ENCODE measurements at places on chromosomes 12 and 14. TPM values are rescaled to one million over a fixed set of nuclear protein-coding genes. Genes with fewer than 3 reads are reported as not detected.

OLR1 gene
- 8.4 TPM for total RNA-seq

RPS6KL1 gene
- 12.6 TPM for total RNA-seq

CTSG gene
- 3.6 TPM for total RNA-seq

RFX4 gene
- not detected for total RNA-seq

MMP19 gene
- total RNA-seq: 144 TPM

LRRK2 gene
- total RNA-seq: 42.0 TPM

DNA sequence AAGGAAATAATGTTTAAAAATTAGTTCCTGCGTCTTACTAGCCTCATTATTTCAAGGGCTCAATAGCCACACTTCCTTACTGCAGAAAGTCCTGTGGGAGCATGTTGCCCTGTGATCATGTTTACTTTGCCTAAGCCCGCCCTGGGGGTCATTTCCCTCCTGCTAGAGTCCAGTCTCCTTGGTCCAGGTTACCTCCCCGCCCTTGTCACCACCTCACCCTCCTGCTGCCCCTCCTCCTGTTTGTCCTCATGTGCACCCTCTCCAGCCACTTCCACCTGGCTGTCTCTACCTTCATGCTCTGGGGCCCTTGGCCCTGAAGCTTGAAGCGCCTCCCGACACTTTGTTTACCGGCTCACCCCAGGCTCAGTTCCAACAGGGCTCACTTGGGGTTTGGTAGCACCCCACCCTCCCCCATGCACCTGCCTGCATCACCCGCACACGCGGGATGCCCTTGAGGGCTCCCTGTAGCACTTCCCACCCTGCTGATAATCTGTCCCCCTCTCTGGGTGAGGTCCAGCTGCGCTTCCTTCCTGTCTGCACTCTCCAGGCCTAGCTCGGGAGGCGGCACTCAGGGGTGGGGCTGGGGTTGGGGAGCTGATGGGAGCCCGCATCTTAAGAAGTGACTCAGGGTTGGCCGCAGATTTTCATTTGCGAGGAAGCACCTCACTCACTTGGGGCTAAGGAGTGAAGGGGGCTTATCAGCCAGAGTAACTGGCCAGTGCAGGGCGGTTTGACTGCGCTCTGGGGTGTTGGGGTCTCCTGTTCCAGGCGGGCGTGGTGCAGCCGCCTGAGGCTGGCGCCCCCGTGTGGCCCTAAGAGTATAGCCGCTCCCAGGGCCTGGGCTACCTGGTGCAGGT lies 40.1 kb downstream of the SMIM41 start:
- no peaks in the 10 kb centered on the region for H3K36me3 ChIP-seq
- H3K27me3 ChIP-seq: peaks cover 2% of the 10 kb centered on the region
- H3K4me1 ChIP-seq: no peaks in the 10 kb centered on the region
- H3K4me3 ChIP-seq: no peak overlapping the region

DNA sequence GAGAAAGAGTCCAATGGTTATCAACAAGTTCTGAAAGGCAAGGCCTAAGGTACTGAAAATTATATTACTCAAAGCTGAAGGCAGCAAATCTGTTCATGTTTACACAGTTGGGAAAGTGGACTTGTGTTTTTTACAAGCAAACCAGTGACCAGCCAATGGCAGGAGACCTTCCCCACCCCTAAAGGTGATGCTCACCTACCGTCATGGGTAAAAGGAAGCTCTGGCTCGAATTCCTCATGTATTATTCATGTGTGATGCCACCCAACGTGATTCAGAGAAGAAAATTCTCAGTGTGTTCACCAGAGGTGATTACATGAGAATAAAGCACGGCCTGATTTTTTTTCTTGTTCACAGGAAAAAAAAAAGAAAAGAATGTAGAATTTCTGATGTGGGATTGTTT lies 1161.2 kb upstream of the SEL1L start:
- H3K4me3 ChIP-seq: no peak overlapping the region
- H3K4me1 ChIP-seq: no peaks in the 10 kb centered on the region
- H3K27me3 ChIP-seq: no peaks in the 10 kb centered on the region
- H3K27ac ChIP-seq: no peak overlapping the region
- DNase-seq: no peak
- H3K36me3 ChIP-seq: no peaks in the 10 kb centered on the region

DNA sequence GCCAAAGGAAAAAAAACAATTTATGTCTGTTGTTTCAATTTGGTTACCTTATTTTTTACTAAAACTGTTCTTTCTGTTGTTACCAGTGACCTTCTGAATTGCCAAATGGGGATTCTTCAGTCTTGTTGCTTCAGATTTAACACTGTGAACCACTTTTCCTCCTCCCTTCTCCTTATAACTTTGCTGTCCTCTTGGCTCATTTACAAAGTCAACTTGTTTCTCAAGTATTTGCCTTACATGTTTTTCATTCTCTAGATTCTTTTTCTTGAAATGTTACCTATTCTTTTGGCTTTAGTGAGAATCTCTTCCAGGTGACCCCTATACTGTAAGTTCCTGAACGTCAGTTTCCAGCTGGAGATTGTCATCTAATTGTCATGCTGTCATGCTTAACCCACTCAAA lies 19.4 kb downstream of the FUT8 start:
- H3K27ac ChIP-seq: no peak overlapping the region
- H3K36me3 ChIP-seq: no peaks in the 10 kb centered on the region
- no peaks in the 10 kb centered on the region for H3K27me3 ChIP-seq
- H3K4me1 ChIP-seq: peaks cover 2% of the 10 kb centered on the region
- no peak for DNase-seq

DNA sequence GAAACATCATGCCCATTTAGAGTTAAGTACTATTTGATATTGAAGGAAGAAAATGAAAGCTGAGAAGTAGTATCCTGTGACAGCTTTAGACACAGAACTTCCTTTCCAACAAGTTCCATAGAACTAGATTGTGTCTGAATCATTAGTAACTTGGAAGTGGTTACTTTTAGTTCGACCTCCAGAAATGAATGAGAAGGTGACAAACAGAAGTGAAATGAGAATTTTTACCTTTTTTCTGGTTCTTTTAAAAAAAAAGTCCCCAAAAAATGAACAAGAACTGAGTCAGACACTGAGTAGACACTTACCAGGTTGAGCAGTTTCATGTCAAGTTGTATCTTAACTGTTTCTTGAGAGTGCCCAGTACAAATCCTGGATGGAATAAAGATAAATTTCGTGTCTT lies 3.0 kb downstream of the ATP6V0A2 start:
- DNase-seq: no peak
- no peaks in the 10 kb centered on the region for H3K36me3 ChIP-seq
- no peak overlapping the region for H3K4me3 ChIP-seq
- no peak overlapping the region for H3K27ac ChIP-seq
- H3K27me3 ChIP-seq: no peaks in the 10 kb centered on the region

- H3K4me1 ChIP-seq: no peaks in the 10 kb centered on the region
- no peaks in the 10 kb centered on the region for H3K36me3 ChIP-seq
- no peak overlapping the region for H3K4me3 ChIP-seq
- H3K27ac ChIP-seq: no peak overlapping the region
- DNase-seq: no peak
Measured at GRCh38 chr14:45649051-45649450, 396.0 kb upstream of the MIS18BP1 start.

DNA sequence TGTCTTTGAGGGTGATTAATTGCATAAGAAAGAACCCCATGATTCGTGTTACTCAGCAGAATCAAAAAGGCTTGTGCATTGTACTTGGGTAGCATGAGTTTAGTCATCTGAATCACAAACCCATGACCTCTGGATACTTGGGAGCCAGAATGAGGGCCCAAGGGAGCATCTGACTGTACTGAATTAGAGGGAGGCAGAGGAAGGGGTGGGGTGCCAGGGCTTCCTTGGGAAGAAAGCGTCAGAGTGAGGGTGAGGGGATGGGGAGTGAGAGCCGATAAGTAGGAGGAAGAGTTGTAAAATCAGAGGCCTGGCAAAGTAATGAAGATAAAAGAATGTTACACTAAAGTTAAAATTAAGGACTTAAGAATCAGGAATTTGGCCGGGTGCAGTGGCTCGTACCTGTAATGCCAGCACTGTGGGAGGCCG lies 29.8 kb downstream of the GPRC5D start:
- no peaks in the 10 kb centered on the region for H3K27me3 ChIP-seq
- H3K4me3 ChIP-seq: no peak overlapping the region
- no peak for DNase-seq
- no peaks in the 10 kb centered on the region for H3K4me1 ChIP-seq
- no peak overlapping the region for H3K27ac ChIP-seq
- H3K36me3 ChIP-seq: no peaks in the 10 kb centered on the region

DNA sequence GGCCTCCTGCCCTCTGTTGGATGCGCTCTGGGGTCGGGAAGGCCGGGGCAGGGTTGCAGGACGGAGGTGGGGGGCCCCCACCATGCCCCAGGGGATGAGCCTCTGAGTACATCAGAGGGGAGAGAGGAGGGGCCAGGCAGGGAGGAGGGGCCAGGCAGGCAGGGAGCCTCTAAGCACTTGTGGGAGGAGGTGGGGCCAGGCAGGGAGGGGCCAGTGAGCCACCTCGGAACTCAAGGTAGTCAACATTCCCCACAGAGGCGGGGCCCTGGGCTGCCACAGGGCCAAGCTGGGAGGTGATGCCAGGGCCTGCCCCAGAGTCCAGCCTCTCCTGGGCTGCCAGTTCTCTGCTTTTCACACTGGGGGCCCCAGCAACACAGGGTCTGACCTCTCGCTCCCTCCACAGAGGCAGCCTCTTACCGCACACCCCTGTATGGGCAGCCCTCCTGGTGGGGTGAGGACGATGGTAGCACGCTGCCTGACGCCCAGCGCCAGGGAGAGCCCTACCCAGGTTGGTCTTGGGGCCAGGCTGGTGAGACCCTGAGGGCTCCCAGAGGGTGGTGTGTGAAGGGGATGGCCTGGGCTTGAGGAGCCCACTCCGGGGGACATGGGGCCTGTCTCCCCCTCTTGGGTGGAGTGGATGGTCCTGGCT lies 17.4 kb downstream of the CEP170B start:
- no peaks in the 10 kb centered on the region for H3K4me1 ChIP-seq
- H3K4me3 ChIP-seq: no peak overlapping the region
- no peak overlapping the region for H3K27ac ChIP-seq
- H3K27me3 ChIP-seq: no peaks in the 10 kb centered on the region
- H3K36me3 ChIP-seq: peaks cover 16% of the 10 kb centered on the region
- peak; percentile 38 for DNase-seq

- no peak for DNase-seq
- no peaks in the 10 kb centered on the region for H3K36me3 ChIP-seq
- no peak overlapping the region for H3K27ac ChIP-seq
- no peaks in the 10 kb centered on the region for H3K27me3 ChIP-seq
Measured at GRCh38 chr14:77190977-77191376, 9.4 kb downstream of the TMEM63C start.

GRCh38 chr14:59342516-59343484 lies 122.4 kb downstream of the GPR135 start:
- no peaks in the 10 kb centered on the region for H3K36me3 ChIP-seq
- no peaks in the 10 kb centered on the region for H3K27me3 ChIP-seq
- no peak overlapping the region for H3K27ac ChIP-seq
- peaks cover 20% of the 10 kb centered on the region for H3K4me1 ChIP-seq
- DNase-seq: no peak
- H3K4me3 ChIP-seq: no peak overlapping the region

- no peaks in the 10 kb centered on the region for H3K36me3 ChIP-seq
- no peak overlapping the region for H3K27ac ChIP-seq
- peak; percentile 71 for DNase-seq
- no peaks in the 10 kb centered on the region for H3K27me3 ChIP-seq
- no peak overlapping the region for H3K4me3 ChIP-seq
- no peaks in the 10 kb centered on the region for H3K4me1 ChIP-seq
Measured at GRCh38 chr12:12837025-12837812, 24.1 kb downstream of the DDX47 start.

- no peak overlapping the region for H3K27ac ChIP-seq
- no peak overlapping the region for H3K4me3 ChIP-seq
- no peaks in the 10 kb centered on the region for H3K36me3 ChIP-seq
- H3K27me3 ChIP-seq: no peaks in the 10 kb centered on the region
Measured at GRCh38 chr14:78227248-78228077, 57.3 kb downstream of the NRXN3 start.

- no peaks in the 10 kb centered on the region for H3K4me1 ChIP-seq
- DNase-seq: no peak
- no peaks in the 10 kb centered on the region for H3K27me3 ChIP-seq
- peaks cover 26% of the 10 kb centered on the region for H3K36me3 ChIP-seq
- no peak overlapping the region for H3K4me3 ChIP-seq
- H3K27ac ChIP-seq: no peak overlapping the region
Measured at GRCh38 chr12:4663971-4664505, 15.1 kb downstream of the NDUFA9 start.

DNA sequence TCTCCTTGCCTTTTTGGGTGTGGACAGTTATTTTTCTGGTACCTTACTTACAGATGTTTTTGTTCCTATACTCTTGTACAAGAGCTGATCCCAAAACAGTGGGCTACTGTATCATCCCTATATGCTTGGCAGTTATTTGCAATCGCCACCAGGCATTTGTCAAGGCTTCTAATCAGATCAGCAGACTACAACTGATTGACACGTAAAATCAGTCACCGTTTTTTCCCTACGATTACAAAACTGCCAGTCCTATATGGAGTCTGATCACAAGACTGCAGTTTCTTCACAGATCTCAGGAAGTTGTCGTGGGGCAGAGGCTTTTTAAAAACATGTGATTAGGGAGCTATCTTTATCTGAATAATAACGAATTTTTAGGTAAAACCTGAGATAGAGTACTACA lies 1.3 kb downstream of the LYSET start:
- no peak overlapping the region for H3K4me3 ChIP-seq
- no peak for DNase-seq
- H3K36me3 ChIP-seq: no peaks in the 10 kb centered on the region
- no peaks in the 10 kb centered on the region for H3K27me3 ChIP-seq

- no peaks in the 10 kb centered on the region for H3K27me3 ChIP-seq
- H3K36me3 ChIP-seq: no peaks in the 10 kb centered on the region
- no peaks in the 10 kb centered on the region for H3K4me1 ChIP-seq
- H3K4me3 ChIP-seq: no peak overlapping the region
- no peak overlapping the region for H3K27ac ChIP-seq
- no peak for DNase-seq
Measured at GRCh38 chr12:3746758-3747157, 6.2 kb downstream of the CRACR2A start.

GRCh38 chr14:73245480-73246325 lies 8.4 kb downstream of the PAPLN start:
- DNase-seq: peak; percentile 89
- H3K36me3 ChIP-seq: no peaks in the 10 kb centered on the region
- H3K27ac ChIP-seq: no peak overlapping the region
- H3K27me3 ChIP-seq: no peaks in the 10 kb centered on the region
- H3K4me1 ChIP-seq: no peaks in the 10 kb centered on the region

DNA sequence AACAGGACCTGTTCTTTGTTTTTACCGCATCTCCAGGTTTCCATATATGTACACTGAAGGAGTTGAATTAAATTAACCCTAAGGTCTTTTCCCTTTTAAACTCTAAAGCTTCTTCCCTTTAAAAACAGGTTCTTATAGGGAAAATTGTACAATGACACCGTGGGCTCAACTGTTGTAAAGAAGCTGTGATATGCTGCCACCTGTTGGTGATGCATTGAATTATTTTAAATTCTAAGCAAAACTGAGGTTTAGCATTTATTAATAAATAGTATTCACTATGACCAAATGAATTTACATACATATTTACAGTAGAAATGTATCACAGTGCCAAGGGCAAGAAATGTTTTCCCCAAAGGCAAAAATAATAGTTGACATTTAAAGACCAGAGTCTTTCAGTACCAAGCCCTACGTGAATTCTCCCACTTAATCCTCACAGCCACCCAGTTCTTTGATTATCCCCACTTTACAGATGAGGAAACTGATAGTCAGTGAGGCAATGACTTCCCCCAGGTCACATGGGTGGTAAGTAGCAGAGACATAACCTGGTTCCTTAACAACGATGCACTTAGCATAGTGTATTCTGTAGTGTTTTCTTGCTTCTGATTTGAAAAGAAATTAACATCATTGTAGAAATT lies 35.7 kb upstream of the TMEM263 start:
- H3K36me3 ChIP-seq: no peaks in the 10 kb centered on the region
- no peak overlapping the region for H3K27ac ChIP-seq
- H3K4me3 ChIP-seq: no peak overlapping the region
- no peak for DNase-seq
- H3K4me1 ChIP-seq: no peaks in the 10 kb centered on the region

Measured in aorta (tissue), 5 donors.